ENCODE measurements at places on chromosomes 3 and 15.

GRCh38 chr15:101225658-101226057 lies 26.2 kb downstream of the CHSY1 start:
- no peak for DNase-seq

DNA sequence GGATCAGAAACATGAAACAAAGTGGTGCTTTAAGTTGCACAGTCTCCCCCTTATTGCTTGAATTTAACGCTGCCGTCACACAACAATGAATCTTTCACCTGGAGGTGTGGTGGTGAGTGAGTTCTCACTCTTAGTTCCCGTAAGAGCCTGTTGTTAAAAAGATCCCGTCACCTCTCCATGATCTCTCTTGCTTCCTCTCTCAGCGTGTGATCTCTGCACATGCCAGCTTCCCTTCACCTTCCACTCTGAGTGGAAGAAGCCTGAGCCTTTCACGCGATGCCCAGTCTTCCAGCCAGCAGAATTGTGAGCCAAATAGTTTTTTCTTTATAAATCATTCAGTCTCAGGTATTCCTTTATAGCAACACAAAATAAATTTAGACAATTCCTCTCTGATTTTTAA lies 136.7 kb upstream of the CHL1 start:
- DNase-seq = no peak

DNA sequence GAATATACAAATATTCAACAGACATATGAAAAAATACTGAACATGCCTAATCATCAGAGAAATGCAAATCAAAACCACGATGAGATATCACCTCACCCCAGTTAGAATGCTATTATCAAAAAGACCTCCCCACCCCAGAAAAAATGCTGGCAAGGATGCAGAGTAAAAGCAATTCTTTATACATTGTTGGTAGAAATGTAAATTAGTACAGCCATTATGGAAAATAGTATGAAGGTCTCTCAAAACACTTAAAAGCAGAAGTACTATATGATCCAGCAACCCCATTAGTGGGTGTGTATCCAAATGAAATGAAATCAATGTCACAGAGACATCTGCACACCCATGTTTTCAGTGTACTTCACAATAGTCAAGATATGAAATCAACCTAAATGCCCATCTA lies 308.7 kb downstream of the CHST2 start:
- DNase-seq = no peak

DNA sequence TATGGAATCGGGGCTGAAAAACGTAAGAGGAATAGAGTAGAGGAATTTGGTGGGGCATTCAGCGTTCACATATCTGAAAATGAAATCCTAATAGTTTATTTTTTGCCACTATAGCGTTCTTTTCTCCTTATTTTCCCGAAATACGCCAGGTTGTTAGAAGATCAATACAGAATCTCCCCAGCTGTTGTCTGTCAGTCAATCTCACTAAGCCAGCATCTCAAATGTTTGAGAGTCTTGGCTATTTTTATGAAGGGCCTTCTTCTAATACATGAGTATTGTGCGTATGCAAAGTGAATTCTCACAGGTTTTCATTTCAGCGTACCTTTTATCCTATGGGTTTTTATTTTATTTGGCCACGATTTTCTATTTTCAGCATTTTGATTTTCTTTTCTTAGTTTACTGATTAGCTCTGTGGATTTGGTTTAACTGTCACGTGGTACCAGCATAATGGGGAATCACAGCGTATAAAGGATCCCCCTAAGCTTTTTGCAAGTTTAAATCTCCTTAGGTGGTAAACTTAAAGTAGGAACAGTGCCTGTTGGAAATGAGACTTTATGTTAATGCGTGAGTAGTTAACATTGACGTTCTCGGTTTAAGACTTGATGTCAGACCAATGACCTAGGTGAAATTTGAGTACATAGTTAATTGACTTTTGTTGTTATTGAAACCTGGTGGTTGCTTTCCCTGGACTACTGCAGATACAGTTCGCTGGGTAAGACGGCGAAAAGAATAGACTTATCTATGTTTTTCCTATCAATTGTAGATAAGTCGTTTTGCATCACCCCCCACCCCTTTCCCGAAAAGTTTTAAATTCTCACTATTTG lies 1.3 kb downstream of the FXR1 start:
- DNase-seq = no peak

GRCh38 chr3:175075269-175075668 lies 216.1 kb downstream of the NAALADL2 start:
- DNase-seq = no peak

DNA sequence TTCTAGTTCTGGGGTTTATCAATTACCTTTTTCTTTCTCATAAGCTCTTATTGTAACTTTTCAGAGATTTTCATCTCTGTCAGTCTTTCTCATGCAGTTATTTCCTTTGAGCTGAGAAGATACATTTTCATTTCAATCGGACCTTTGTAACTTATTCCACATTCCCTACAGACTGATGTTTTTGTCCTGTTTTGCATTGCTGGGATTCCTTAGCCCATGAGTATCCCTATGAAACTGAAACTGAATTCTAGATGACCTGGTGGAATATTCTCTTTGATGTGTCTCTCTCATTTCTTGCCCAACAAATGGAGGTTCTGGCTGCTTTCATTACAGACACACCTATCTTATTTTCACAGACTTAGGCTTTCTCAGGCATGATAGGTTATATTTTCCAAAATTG lies 10.5 kb upstream of the EPHA6 start:
- no peak for DNase-seq

DNA sequence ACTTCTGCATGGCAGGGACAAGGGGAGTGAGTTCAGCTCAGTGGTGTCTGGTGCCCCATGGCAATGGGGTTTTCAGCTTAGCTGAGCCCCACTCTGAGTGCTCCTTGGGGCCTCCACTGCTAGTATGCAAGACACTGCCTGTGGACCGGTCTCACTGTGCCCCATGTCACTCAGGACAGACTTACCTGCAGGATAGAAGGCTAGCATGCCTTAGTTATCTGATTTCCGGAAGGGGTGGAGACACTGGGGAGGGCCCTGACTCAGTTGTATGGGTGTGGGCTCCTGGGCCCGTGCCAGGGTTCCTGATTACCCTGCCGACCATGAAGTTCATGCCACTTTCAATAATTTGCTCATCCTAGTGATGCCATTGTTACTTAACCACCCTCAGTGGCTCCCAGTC lies 4.3 kb upstream of the SLC6A20 start:
- no peak for DNase-seq

DNA sequence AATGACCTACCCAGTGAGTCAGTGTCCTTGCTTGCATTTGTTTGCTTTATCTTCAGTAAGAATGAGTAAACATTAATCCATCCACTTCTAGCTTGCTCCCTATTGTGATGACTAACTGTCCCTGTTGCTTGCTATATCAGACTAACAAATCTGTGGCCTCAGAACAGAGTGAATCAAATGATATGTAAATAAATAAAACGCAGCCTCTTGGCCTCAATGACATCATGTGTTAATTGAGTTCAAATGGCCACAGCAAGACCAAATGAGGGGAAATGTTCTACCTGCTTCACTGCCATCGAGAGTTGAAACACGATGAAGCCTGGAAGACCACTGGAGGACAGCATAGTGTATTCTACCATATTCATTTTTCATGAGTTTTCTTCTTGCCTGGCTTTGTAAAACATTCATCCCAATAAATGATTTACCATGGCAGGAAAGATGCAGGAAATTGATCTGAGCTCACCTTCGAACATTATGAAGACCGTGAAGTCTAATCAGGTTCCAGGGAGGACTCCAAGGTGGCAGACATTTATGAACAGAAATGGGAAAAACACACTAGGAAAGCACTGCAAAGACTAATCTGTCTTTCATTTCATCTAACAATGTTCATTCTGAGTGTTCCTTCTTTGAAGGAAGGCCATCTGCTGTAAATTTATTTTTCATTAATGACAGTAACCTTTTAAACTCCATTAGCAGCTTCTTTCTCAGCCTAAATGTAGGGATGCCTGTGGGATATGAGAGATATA lies 1144.5 kb downstream of the TUSC7 start:
- DNase-seq = no peak

GRCh38 chr3:36244728-36245127 lies 135.6 kb upstream of the STAC start:
- no peak for DNase-seq

DNA sequence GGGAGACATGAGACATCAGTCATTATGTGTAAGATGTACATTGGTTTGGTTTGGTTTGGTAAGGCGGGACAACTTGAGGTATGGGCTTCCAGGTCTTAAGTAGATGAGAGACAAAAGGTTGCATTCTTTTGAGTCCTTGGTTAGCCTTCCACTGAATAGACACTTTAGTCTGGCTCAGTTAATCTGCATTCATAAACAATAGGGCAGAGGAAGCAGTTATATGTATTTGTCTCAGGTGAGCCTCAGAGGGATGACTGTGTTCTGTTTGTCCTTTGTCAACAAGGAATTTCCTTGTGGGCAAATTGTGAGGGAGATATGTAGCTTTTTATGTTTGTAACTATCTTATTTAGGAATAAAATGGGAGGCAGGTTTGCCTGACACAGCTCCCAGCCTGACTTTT lies 50.4 kb downstream of the TCF12 start:
- no peak for DNase-seq

GRCh38 chr15:78301828-78302227 lies 2.4 kb upstream of the SKIC8 start:
- no peak for DNase-seq

DNA sequence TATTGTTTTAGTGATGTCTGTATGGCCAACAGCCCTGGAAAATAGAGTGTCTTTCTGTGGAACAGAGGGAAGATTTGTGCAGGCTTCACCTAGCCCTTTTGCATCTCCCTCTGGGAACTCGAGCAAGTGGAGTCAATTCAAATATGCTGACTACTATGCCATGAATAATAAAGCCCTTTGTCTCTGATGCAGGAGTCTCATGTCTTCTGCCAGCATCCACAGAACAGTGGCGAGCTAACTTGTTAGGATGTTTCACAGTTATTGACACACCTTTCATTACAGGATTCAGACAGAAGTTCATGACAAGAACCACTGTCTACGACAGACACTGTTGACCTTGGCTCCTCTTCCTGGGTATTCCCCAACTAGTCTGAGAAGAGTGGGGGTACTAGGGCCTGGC lies 15.6 kb upstream of the CCDC54 start:
- no peak for DNase-seq

- DNase-seq = no peak
These were observed 54.6 kb upstream of the VILL start for GRCh38 chr3:37935756-37936666.

DNA sequence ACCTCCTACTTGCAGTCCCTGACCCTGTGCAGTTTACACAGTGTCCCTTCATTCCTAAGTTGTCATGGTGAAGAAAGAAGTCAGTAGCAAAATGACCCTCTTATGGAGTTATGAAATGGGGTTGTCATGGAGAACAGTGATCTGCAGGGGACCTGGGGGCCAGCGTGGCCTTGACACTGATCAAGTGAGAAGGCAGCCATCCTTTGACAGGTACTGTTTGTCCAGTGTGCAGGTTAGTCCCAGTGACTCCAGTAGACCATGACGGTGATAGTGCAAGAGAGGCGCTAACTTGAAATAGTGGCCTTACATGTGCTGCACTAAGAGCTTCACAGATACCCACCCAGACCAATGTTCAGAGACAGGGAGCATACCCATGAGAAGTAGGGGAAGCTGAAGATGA lies 87.9 kb downstream of the IL12A start:
- no peak for DNase-seq

GRCh38 chr3:4508048-4508981 lies 15.2 kb downstream of the ITPR1 start:
- no peak for DNase-seq

DNA sequence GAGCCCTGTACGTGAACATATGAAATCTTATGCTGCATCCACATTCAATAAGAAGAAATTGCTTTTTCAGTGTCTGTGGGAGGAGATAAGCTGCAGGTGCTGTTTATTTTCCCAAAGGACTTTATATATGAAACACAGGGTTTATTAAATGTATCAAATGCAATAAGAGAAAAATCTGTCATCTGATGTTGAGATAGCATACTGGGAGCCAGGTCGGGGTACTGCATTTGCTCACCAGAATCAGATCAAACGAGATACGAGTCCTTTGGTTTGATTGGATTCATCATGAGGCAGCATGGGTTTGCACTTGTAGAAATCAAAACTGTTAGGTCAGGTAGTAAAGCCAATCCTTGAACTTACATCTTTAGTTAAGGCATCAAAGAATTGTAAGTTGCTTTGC lies 91.4 kb downstream of the SLC49A4 start:
- no peak for DNase-seq

- no peak for DNase-seq
These were observed 18.6 kb downstream of the SSUH2 start for GRCh38 chr3:8625991-8626390.

- DNase-seq = no peak
These were observed 77.4 kb downstream of the LSM3 start for GRCh38 chr3:14256046-14256445.

DNA sequence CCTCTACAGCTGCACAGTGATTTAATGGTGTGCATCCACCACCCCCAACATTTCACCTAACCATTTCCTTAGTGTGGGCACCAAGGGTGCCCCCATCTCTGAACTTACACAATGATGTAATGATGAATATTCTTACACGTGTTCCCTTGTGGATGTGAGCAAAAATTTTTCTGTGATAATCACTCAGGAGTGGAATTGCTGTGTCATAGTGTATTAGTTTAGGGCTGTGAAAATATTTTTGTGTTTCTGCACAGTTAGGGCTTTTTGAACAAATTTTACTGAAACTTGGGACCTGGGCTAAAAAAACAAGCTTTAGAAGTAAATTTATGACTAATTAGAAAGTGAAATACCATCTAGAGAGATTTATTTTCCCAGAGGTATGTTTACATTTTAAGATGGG lies 134.5 kb upstream of the CCNL1 start:
- no peak for DNase-seq

DNA sequence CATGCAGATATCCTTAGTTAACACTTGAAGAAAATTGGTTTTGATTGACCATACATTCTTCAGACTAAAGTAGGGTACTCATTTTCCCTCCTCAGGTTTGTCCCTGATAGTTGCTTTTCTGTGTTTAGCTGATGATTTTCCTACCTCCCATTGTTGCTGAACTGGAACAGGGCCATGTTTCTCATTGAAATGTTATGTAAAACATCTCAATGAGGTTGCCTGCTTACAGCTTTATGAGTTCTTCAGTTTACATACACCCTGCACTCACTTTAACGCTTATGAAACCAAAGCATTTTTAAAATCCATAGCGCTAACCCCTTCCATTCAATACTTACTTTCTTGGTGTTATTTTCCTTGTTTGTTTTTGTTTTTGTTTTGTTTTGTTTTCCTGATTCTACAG lies 61.9 kb downstream of the HMG20A start:
- DNase-seq = no peak

Measured in T-helper 9 cell (primary cell).